Subcutaneous adipose tissue (tissue), 4 donors: ENCODE measurements at places on chromosomes 13 and 19. TPM values are rescaled to one million over a fixed set of nuclear protein-coding genes. Genes with fewer than 3 reads are reported as not detected.

DKKL1 gene
- not detected for total RNA-seq

TJP3 gene
- not detected for total RNA-seq

RBM26 gene
- 45.2 TPM for total RNA-seq

POU4F1 gene
- total RNA-seq, result not detected

LILRA1 gene
- total RNA-seq, result not detected

LILRB1 gene
- total RNA-seq, result 4.2 TPM

ATP7B gene
- total RNA-seq, result 6.8 TPM

DCT gene
- 0.16 TPM for total RNA-seq

MIA gene
- total RNA-seq, result not detected

ZNF177 gene
- total RNA-seq, result 3.4 TPM

NLRP4 gene
- total RNA-seq, result not detected

ARHGAP45 gene
- total RNA-seq, result 50.9 TPM

MYPOP gene
- 2.1 TPM for total RNA-seq

FAM124A gene
- total RNA-seq, result 8.1 TPM

MED26 gene
- total RNA-seq, result 6.6 TPM

OLFM2 gene
- total RNA-seq, result 75.5 TPM

CAPN12 gene
- total RNA-seq, result 1.8 TPM

ZNF880 gene
- total RNA-seq, result 21.9 TPM

GPC6 gene
- 16.2 TPM for total RNA-seq

LRFN3 gene
- total RNA-seq, result 2.6 TPM

FXYD7 gene
- not detected for total RNA-seq

UBE2S gene
- 9.5 TPM for total RNA-seq

IRS2 gene
- 42.3 TPM for total RNA-seq

GRIK5 gene
- 0.22 TPM for total RNA-seq

MADCAM1 gene
- 0.38 TPM for total RNA-seq

CC2D1A gene
- total RNA-seq, result 15.2 TPM

ATP8A2 gene
- total RNA-seq, result not detected

CA11 gene
- total RNA-seq, result not detected

SLC10A2 gene
- not detected for total RNA-seq

ZNF324B gene
- 5.3 TPM for total RNA-seq

ZFP28 gene
- 9.8 TPM for total RNA-seq

SLITRK6 gene
- total RNA-seq, result not detected

UTP14C gene
- total RNA-seq, result 19.6 TPM

AP1M2 gene
- not detected for total RNA-seq

ACER1 gene
- total RNA-seq, result not detected
